ENCODE measurements at places on chromosomes 3 and 15.
A peak's percentile ranks its signal among the peaks of the same experiment; 100 is the strongest.

DNA sequence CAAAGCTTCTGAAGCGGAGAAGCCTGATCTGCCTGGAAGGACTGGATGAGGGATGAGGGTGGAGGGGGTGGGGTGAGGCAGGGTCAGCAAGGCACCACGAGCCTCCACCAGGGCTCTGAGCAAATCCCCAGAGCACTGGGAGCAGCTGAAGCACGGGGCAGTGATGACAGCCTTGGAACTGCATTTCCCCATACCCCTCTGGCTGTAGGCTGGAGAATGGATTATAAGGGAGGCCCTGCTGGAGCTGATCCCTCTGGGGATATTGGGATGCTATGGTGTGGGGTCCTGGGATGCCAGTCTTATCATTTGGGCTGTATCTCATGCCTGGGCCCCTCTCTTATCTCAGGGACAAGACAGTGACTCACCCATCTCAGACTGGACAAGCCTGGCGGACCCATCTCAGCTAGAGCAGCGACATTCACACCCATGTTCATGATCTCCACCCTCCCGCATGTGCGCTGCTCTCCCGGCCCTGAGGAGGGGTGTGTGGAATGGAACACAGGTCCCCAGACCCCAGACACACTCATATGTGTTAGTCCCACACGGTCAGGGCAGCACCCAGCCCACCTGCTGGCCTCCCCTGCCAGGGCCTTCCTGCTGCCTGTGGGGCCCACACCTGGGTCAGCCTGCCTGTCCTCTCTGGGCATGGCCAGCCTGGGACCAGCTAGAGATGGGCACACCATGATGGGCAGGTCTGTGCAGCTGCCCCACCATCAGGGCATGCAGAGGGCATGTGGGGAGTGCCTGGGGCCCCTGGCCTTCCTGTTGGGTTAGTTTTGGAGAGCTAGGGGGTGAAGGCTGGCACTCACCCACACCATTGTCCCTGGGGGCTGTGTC, 97.1 kb downstream of the FBLN2 start:
- DNase-seq, result no peak

- peak; percentile 53 for DNase-seq
These were observed 3.3 kb downstream of the ANKRD63 start for GRCh38 chr15:40279437-40280141.

DNA sequence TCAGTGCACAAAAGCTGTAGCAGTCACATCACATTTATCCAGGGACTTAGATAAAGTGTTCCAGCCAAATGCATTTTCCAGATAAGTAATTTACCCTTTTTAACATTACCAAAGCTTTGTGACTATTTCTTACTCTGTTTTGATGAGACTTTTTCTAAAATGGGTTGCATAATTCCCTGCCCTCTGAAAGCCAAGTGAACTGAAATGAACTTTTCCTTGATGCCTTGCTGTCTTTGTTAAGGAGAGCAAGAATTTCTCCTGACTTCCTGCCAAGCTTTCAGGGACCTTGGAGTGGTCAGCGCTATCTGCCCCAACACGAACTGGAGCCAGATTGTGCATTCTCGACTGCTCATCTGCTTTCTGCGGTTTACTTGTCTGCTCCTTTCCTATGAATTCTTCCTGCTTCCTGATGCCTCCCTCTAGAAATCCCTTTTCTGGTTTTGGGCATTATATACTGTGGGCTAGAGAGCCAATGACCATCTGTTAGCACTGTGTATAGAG, 34.8 kb downstream of the EIF4E3 start:
- DNase-seq, result no peak

DNA sequence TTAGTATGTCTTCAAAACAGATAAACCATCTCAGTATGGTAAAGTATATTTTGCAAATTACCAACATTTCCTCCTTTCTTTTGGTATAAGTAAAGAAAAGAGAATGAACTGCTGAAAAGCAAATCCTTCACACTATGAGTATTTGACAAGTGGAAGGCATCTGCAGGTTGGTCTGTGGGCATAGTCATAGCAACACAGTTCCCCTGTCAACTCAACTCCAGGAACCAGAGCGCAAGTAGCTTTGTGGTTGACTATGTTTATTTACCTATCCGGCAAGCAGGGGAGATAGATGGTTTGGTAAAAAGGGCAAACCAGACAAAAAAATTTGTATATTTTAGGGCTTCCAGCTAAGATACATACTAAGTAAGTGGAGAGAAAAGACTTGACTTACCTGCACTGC, 88.3 kb upstream of the PPIB start:
- no peak for DNase-seq

- DNase-seq, result no peak
These were observed 2.8 kb downstream of the APOD start for GRCh38 chr3:195580744-195581443.

Data from activated T-helper 1 cell treated with anti-CD3 and anti-CD28 coated beads, Interleukin-2, amount 50 U/mL, for 16 hours (primary cell).